Activated T-cell treated with anti-CD3 and anti-CD28 coated beads, Interleukin-2, amount 50 U/mL, for 24 hours (primary cell): ENCODE measurements at places on chromosomes 12 and 14.

- no peak for DNase-seq
These were observed 166.1 kb upstream of the EEA1 start for GRCh38 chr12:93094988-93095737.

GRCh38 chr12:52808573-52809160 lies 5.2 kb downstream of the KRT4 start:
- DNase-seq, result no peak

DNA sequence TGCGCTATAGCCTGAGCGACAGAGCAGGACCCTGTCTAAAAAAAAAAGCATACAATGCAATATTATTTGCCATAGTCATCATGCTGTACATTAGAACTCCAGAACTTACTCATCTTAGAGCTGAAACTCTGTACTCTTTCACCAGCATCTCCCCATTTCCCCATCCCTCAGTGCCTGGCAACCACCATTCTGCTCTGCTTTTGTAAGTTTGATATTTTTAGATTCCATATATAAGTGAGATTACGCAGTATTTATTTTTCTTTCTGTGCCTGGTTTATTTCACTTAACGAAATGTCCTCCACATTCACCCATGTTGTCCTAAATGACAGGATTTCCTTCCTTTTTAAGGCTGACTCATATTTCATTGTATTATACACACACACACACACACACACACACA lies 121.8 kb downstream of the BBS10 start:
- DNase-seq, result no peak

DNA sequence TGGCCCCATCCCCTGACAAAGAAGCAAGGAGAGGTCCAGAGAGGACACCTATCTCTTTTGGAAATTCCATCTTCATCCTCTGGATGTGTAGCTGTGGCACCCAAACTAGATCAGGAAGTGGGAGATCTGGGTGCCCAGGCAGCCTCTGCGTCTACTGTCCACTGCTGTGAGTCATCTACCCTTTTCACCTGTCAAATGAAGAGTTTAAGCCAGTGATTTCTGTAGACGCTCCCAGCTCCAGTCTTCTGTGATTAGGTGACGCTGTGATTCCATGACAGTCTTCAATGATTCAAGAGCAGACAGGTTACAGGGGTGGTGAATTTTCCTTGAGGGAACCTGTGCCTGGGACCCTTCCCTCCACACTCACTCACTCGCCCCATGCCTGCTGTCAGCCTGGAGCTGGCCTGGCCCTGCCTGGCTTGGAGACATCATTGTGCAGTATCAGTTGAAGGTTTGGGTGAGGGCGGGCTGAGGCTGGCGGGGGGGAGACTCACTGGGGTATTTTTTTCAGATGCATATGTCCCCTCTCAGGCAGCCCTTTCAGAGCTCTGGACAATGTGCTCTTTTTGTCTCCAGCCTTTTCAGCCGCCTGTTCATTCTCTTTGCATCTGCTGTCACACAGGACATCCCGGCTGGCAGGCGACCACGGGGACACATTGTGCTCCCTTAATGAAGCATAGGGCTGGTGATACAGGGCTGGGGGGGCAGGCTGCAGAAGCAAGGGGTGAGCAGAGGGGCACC lies 56.8 kb upstream of the PARP11 start:
- DNase-seq, result no peak

GRCh38 chr12:84069699-84070098 lies 842.9 kb downstream of the SLC6A15 start:
- DNase-seq, result no peak

- DNase-seq, result no peak
These were observed 14.6 kb upstream of the GALNT6 start for GRCh38 chr12:51405801-51406207.

- DNase-seq, result no peak
These were observed 268.7 kb downstream of the DAD1 start for GRCh38 chr14:22320362-22320750.

- DNase-seq, result no peak
These were observed 33.8 kb downstream of the VRK1 start for GRCh38 chr14:96830946-96831345.

DNA sequence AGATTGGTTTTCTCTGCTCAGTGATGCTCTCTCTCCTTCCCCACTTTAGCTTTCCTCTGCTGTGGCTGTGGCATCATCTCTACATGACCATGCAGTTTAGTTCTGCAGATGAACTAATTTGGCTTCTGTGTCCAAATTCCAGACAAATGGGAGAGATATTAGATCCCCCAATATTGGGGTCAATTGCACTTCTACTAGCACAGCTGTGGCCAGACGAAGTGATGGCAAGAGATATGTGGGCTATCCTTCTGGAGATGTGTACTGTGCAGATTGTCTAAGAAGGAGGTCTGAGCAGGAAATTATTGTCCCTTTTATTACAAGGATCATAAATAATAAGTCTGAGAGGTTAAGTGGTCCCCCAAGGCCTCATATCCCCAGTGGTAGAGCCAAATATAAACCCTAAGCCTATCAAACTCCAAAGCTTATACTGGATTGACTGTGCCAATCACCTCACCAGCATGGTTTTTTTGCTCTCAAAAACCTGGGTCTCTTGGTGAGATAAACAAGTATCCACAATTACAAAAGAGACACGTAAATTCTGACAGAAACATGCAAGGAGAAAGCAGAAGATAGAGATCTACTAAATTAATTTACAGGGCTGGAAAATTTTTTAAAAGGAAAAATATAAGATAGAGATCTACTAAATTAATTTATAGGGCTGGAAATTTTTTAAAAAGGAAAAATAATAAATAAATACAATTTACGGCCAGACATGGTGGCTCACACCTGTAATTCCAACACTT lies 29.1 kb upstream of the GCH1 start:
- DNase-seq, result no peak

DNA sequence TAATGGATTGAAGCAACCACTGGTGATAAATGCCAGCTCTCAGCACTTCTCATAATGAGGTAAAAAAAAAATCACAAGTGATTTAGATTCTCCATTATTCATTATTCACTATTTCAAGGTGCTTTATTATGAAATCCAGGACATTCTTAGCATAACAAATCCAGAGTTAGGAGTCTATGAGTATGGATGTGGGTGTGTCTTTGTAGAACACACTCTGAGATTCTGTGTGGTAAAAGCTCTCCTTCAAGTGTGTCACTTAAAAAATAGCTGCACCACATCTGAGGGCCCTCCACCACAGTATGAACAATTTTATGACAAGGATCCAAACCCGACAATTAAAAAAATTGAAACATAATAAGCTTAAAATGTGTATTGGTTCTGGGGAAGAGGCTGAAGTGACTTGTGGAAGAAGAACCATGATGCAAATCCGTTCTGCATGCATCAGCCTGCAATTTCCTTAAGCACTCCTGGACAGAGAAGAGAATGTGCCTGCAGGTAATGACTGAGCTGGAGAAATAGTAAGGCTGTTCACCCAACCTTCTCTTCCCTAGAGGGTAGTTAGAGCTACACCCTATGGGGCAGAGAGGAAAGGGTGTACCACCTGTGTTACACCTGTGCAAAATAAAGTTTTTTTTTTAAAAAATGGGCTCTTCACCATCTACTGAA lies 488.5 kb upstream of the MGAT4C start:
- no peak for DNase-seq

GRCh38 chr14:70642303-70643235 lies 853 bp downstream of the TTC9 start:
- peak; percentile 72 for DNase-seq

- DNase-seq, result no peak
These were observed 356.1 kb downstream of the CEP128 start for GRCh38 chr14:80585506-80585835.

GRCh38 chr12:89461190-89461589 lies 63.4 kb downstream of the GALNT4 start:
- DNase-seq, result no peak

- no peak for DNase-seq
These were observed 46.0 kb downstream of the TECPR2 start for GRCh38 chr14:102408724-102409123.

- peak; percentile 65 for DNase-seq
These were observed 5.8 kb downstream of the KMT5A start for GRCh38 chr12:123389560-123390351.

- DNase-seq, result no peak
These were observed 26.2 kb downstream of the DIO3 start for GRCh38 chr14:101587441-101587911.

- DNase-seq, result peak; percentile 85
These were observed 1.6 kb downstream of the SUDS3 start for GRCh38 chr12:118377884-118378470.

DNA sequence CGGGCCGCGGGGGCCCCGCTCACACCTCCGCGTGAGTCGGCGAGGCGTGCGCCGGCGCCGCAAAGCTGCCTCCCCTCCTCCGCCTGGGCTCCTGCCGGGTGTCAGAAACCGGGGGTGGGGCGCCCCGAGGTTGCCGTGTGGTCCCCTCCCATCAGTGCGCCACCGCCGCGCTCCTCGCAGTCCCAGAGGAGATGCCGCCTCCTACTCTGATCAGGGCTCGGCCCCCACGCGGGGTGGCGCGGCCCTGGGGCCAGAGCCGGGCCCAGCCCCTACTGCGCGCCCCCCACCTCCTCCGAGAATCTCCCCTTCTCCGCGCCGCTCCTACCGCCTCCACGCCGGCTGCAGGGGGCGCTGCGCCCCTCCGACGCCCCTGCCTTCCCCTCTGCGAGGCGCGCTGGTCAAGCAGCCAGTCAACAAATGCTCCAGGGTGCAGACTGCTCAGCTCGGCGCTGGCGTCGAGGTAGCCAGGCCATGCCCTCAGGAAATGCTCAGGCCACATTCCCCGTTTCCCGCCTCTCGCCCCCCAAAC lies 467 bp upstream of the JAG2 start:
- peak; percentile 66 for DNase-seq

DNA sequence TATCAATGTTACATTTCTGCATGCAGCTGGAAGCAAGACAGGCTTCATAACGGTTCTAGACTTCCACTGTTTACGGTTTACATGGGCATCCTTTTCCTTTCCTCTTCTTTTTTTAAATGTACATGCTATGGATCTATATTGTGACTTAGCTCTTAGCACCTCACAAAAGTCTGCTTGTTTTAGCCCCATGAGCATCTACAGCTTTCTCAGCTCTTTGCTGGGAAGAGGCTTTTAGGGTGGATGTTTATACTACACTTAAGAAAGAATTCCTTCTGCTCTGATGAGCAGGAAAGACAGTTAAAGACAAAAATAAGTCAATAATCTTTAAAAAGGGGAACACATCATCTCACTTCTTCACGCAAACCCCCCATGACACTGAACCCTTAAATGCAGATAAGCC lies 51.4 kb downstream of the KICS2 start:
- no peak for DNase-seq

DNA sequence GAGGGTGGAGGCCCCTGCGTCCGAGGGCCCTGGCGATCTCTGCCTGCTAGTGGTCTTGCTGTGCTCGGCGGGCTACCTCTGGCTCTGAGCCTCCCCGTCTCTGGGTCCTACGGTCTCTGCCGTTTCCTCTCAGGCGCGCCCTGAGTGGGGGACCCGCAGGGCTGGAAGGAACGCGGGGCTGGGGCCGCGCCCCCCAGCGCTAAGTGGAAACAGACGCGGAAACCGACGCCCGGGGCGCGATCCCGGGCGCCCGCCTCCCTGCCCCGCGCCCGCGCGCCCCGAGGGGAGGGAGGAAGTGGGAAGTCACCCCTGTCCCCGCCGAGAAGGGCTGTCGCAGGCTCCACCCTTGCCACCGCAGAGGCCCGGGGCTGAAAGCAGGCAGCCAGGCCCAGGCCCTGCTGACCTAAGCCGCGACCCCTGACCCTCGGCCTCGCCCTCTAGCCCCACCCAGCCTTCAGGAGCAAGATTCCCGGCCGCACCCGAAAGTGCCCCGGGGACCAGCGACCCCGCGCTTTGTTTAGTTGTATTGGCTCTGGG lies 831 bp downstream of the CRIP1 start:
- DNase-seq, result peak; percentile 70

GRCh38 chr14:96091941-96092411 lies 52.8 kb downstream of the C14orf132 start:
- no peak for DNase-seq
